ENCODE measurements at places on chromosomes 12 and 14. TPM values are rescaled to one million over a fixed set of nuclear protein-coding genes. Genes with fewer than 3 reads are reported as not detected.
A peak's percentile ranks its signal among the peaks of the same experiment; 100 is the strongest.

The PLEK2 gene
- 0.67 TPM for total RNA-seq

The BEGAIN gene
- total RNA-seq, result 0.58 TPM

The ANKRD9 gene
- total RNA-seq, result 26.5 TPM

The SRRM4 gene
- 2.4 TPM for total RNA-seq

The LGR5 gene
- total RNA-seq, result 0.67 TPM

GRCh38 chr12:93896952-93897351, 219.8 kb downstream of the CRADD start:
- H3K27ac ChIP-seq, result no peak overlapping the region
- H3K4me3 ChIP-seq, result no peak overlapping the region
- no peaks in the 10 kb centered on the region for H3K27me3 ChIP-seq
- no peaks in the 10 kb centered on the region for H3K36me3 ChIP-seq
- H3K4me1 ChIP-seq, result peaks cover 19% of the 10 kb centered on the region
- no peak for DNase-seq

DNA sequence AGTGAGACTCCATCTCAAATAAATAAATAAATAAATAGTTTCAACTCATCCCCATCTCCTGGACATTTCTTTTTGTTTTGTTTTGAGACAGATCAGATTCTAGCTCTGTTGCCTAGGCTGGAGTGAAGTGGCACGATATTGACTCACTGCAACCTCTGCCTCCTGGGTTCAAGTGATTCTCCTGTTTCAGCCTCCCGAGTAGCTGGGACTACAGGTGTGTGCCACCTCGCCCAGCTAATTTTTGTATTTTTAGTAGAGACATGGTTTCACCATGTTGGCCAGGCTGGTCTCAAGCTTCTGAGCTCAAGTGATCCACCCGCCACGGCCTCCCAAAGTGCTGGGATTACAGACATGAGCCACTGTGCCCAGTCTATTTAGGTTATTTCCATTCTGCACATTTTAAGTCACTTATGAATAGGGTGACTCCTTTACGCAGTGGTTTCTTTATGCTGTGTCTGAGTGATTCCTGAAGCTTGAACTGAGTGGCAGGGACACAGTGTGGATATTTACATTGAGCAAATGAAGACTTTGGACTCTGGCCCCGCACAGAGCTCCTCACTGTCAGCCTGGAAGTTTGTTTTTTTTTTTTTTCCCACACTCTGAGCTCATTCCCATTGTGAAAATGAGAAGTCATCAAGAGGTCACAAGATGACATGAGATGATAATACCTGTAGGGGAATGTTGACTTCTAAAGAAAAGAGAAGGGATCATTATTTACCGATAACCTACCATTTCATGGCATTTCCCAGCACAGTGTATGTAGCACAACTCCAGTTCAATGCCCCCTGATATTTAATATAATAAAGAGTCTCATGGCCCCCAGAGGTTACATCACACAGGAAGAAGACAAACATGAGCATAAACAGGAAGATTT, 72.6 kb downstream of the TBX3 start:
- peaks cover 19% of the 10 kb centered on the region for H3K4me1 ChIP-seq
- H3K36me3 ChIP-seq, result no peaks in the 10 kb centered on the region
- H3K4me3 ChIP-seq, result no peak overlapping the region
- no peaks in the 10 kb centered on the region for H3K27me3 ChIP-seq
- H3K27ac ChIP-seq, result peak overlapping the region; percentile 72

GRCh38 chr12:2806700-2807099, 5.8 kb upstream of the ITFG2 start:
- peaks cover 20% of the 10 kb centered on the region for H3K36me3 ChIP-seq
- no peak overlapping the region for H3K27ac ChIP-seq
- H3K4me3 ChIP-seq, result no peak overlapping the region
- H3K4me1 ChIP-seq, result peaks cover 3% of the 10 kb centered on the region
- H3K27me3 ChIP-seq, result no peaks in the 10 kb centered on the region

- H3K27me3 ChIP-seq, result no peaks in the 10 kb centered on the region
- no peak overlapping the region for H3K27ac ChIP-seq
- no peaks in the 10 kb centered on the region for H3K4me1 ChIP-seq
- no peak overlapping the region for H3K4me3 ChIP-seq
Measured at GRCh38 chr12:120134307-120134980, 17.9 kb upstream of the RAB35 start.

GRCh38 chr14:61430066-61430757, 108.8 kb downstream of the PRKCH start:
- no peak overlapping the region for H3K4me3 ChIP-seq
- no peaks in the 10 kb centered on the region for H3K27me3 ChIP-seq
- H3K4me1 ChIP-seq, result peaks cover 17% of the 10 kb centered on the region
- DNase-seq, result no peak
- no peak overlapping the region for H3K27ac ChIP-seq
